ENCODE measurements at places on chromosomes 2 and 18.
A peak's percentile ranks its signal among the peaks of the same experiment; 100 is the strongest.

- no peak for DNase-seq
These were observed 37.0 kb downstream of the LBH start for GRCh38 chr2:30268296-30268871.

GRCh38 chr18:34281290-34281689, 56.6 kb upstream of the NOL4 start:
- DNase-seq: no peak

- DNase-seq: peak; percentile 25
These were observed at the start of gene ANKRD29 for GRCh38 chr18:23662309-23663263. ANKRD29 (minus strand) TSS chr18:23662911; CDS start chr18:23662730, 181 bp downstream.

GRCh38 chr2:128809259-128809636, 490.6 kb upstream of the HS6ST1 start:
- no peak for DNase-seq

DNA sequence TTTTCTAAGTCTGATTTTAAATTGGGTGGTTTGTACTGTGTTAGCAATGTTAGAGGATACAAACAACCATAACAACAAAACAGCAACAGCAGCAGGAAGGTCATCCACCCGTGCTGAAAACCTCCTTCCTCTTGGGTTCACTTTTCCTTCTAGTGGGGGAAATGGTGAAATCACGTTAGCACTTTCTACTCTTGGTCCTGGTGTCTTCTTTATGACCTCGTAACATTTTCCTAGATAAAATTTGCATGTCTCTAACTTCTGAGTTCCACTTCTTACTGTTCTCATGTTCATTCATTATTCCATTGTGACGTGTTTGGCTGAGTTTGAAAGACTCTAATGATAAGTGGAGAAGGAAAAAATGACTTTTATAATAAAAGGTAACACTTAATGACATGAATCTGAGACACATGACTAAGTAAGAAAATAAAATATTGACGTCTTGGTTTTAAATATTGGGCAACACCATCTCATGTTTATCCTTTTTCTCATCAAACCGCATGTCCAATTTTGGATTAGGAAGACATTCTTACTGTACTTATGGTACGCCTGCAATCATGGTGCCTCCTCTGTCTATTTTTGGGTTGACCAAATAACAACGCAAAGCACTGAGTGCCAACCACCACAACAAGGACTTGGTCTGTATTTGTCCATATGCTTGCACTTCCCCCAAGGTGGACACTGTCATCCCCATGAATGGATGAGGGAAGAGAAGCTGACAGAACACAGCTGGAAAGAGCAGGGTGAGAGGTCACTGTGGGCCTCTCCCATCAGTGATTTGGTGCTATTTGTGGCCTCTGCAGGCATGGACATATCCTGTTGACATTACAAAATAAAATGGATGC, 25.7 kb upstream of the IL1R1 start:
- no peak for DNase-seq
